ENCODE measurements at places on chromosomes 6 and 20. TPM values are rescaled to one million over a fixed set of nuclear protein-coding genes. Genes with fewer than 3 reads are reported as not detected.

RIN2 gene
- total RNA-seq: 24.2 TPM

AIF1 gene
- total RNA-seq: not detected

STX11 gene
- 2.4 TPM for total RNA-seq

ADGRF1 gene
- total RNA-seq: 0.04 TPM

DDR1 gene
- total RNA-seq: 71.1 TPM

PRR18 gene
- 0.29 TPM for total RNA-seq

ELOVL2 gene
- total RNA-seq: 6.1 TPM

ANGPT4 gene
- 0.04 TPM for total RNA-seq

HLA-DOB gene
- 0.21 TPM for total RNA-seq

PRL gene
- total RNA-seq: not detected

TBC1D7 gene
- 24.9 TPM for total RNA-seq

ARMH2 gene
- total RNA-seq: not detected

SYCP2 gene
- total RNA-seq: 0.29 TPM

SALL4 gene
- total RNA-seq: 0.68 TPM

ULBP1 gene
- total RNA-seq: 0.76 TPM

OXT gene
- total RNA-seq: not detected

Data from A549 treated with dexamethasone at 1 μM for 4 hours (cell line).